ENCODE measurements at places on chromosomes 16 and 17.
A peak's percentile ranks its signal among the peaks of the same experiment; 100 is the strongest.

DNA sequence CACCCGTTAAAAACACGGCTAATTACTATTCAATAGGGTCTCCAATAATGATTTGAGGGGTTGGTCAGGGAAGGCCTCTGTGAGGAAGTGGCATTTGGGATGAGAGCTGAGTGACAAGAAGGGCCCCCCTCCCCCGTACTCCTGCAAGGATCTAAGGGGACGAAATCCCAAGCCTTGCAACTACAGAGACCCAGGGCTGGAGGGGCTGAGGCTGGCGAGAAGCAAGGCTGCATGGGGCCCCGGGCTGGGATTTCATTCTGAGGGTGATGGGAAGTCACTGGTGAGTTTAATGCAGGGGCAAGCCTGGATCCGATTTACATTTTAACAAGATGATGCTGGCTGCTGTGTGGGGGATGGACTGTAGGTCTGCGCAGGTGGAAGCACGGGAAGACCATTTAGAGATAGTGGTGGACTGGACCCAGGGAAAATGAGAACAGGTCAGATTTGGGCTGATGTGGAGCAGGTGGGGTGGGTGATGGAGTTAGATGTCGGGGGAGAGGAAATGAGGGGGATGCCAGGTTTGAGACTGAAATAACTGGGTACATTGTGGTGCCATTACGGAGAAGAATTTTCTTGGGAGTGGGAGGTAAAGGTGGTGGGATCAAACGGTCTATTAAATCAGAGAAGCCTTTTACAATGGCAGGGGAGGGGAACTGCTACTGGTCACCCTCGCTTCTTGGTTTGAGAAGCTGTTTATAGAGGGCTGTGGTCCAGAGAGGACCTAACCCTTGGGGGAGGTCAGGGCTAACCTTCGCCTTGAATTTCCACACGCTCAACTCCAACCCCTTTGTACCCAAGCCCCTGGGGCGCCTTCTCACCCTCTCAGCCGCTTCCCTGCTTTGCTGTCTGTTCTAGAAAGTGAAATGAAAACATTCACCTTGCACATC is 932 bp upstream of the MYBBP1A start:
- no peak for DNase-seq

- DNase-seq: no peak
These were observed 12.9 kb downstream of the SEZ6 start for GRCh38 chr17:28992625-28993600.

- DNase-seq: peak; percentile 47
These were observed 13.7 kb downstream of the N4BP1 start for GRCh38 chr16:48596326-48596725.

DNA sequence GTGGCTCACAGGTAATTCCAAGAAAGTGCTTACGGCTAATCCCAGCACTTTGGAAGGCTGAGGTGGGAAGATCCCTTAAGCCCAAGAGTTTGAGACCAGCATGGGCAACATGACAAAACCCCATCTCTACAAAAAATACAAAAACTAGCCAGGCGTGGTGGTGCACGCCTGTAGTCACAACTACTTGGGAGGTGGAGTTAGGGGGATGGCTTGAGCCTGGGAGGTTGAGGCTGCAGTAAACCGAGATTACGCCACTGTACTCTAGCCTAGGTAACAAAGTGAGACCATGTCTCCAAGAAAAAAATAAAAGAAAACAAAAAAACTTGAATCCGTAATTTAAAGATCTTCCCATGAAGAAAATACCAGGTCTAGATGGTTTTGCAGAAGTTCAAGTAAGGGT is 5.0 kb downstream of the ICAM2 start:
- DNase-seq: no peak

- no peak for DNase-seq
These were observed 7.6 kb downstream of the SEZ6L2 start for GRCh38 chr16:29891525-29892457.

DNA sequence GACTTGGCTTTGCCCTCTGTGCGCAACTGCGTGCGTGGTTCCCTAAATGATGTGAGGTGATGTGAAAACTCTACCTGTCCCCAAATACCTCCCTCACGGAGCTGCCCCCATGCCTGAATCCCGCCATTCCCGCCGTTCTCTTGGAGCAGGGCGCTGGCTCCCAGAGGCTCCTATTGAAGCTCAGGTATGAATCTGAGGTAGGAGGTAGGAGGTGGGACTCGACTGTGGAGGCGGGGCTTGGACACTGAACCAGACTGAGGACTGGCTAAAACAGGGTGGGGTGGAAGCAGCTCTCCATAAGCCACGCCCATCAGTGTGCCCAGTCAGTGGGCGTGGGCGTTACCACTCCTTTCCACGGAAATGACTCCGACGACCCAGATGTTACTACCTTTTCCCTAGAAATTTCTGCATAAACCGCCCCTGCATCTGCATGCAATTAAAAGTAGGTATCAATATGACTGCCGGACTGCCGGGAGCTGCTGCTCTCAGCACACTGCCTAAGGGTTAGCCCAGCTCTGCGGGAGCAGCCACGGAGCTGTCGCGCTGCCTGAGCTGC is 41.0 kb downstream of the FOXL1 start:
- no peak for DNase-seq

DNA sequence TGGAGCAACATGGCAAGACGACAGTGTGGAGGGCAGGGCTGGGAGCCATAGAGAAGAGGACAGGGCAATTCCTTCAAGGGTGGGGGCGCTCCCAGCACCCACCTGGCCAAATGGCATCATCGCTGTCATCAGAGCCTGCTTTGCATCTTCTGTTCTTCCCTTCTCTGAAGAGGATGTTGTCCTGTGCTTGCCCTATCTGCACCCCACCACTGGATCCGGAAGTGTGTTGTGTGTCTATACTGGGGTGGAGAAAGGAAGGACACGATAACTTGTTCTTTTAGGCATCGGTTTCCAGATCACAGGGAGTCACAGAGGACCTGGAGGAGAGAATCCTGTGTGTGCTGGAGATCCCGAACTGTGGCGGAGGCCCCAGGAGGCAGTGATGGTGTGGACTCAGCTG is 25.7 kb upstream of the ANKRD40CL start:
- no peak for DNase-seq

GRCh38 chr16:66517586-66518263 is 32.2 kb downstream of the TK2 start:
- DNase-seq: no peak

GRCh38 chr17:78583091-78583490 is 5.9 kb upstream of the DNAH17 start:
- peak; percentile 30 for DNase-seq

DNA sequence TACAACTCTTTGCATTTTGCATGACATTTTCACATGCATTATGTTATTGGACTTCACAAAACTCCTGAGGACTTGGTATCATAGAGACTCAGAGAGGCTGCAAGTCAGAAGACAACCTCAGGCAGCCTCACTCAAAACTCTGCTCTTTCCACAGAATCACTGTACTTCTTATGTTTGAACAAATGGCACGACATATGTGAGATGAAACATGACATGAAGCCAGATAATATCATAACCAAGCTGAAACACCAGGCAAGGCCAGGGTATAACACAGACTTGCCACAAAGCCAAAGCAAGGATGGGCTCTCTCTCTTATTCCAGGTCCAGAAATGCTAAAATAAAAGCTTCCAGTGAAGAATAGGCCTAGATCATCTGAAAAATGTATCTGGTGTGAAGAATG is 425.8 kb upstream of the CDH5 start:
- no peak for DNase-seq

DNA sequence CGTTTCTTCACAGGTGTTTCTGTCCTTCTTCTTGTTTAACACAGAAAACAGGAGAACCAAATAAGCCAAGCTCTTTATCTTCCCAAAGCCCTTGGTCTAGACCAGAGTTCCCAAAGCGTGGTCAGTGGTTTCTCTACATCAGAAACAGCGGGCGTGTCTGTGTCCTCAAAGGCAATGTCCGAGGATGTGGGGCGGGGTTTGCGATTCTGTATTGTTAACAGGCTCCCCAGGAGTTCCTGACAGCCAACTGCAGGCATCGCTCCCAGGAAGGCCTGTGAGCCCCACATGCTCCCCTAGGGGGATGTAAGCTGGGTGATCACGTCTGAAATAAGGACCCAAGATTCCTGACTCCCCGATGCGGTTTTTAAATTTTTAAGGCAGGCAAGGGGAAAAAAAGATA is 28.4 kb upstream of the SLC25A19 start:
- DNase-seq: no peak

DNA sequence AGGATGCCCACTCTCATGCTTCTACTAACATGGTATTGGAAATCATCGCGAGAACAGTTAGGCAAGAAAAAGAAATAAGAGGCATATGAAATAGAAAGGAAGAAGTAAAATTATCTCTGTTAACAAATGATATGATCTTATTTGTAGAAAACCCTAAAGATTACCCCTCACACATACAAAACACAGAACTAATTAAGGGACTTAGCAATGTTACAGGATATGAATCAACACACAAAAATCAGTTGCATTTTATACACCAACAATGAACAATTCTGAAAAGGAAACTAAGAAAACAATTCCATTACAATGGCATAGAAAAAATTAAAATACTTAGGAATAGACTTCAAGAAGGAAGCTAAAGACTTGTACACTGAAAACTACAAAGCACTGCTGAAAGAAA is 2.7 kb upstream of the CAPNS2 start:
- no peak for DNase-seq

GRCh38 chr17:13222975-13223374 is 205.1 kb upstream of the ELAC2 start:
- DNase-seq: no peak

DNA sequence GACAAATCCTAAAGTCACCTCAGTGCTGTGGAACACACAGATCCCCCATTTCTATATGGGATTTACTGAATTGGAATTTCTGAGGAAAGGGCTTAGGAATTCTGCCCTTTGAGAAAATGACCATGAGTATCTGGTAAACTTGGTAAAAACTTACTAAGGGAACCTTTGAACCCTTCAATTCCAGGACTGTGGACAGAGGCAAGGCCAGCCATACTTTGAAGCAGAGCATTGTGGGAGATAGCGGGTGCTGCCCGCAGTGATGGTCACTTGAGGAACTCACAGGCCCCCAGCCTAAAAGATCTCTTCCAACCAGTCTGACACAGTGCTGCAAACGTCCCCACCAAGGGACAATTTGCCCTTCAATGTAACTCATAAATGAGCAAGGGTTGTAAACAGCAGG is 61.4 kb downstream of the IRX6 start:
- no peak for DNase-seq

GRCh38 chr17:12821376-12821940 is 32.2 kb downstream of the ARHGAP44 start:
- no peak for DNase-seq

Measured in hematopoietic multipotent progenitor cell treated with erythropoietin and hydrocortisone succinate and interleukin-3 and kit ligand, for 6 days (in vitro differentiated cells).